ENCODE measurements at places on chromosomes 4 and X. TPM values are rescaled to one million over a fixed set of nuclear protein-coding genes. Genes with fewer than 3 reads are reported as not detected.

GPR119 gene
- total RNA-seq = not detected

HELT gene
- not detected for total RNA-seq

ERAS gene
- total RNA-seq = not detected

CTAG1B gene
- total RNA-seq = not detected

IL9R gene
- not detected for total RNA-seq

IBSP gene
- total RNA-seq = not detected

MTMR8 gene
- total RNA-seq = not detected

KCNE5 gene
- total RNA-seq = 0.15 TPM

SPANXB1 gene
- total RNA-seq = not detected

LUZP4 gene
- not detected for total RNA-seq

RRH gene
- total RNA-seq = 0.08 TPM

RNF128 gene
- 1.6 TPM for total RNA-seq

EPHA5 gene
- 15.1 TPM for total RNA-seq

SYTL5 gene
- 0.35 TPM for total RNA-seq

SLAIN2 gene
- total RNA-seq = 9.5 TPM

ENPP6 gene
- not detected for total RNA-seq

GPRIN3 gene
- total RNA-seq = 0.90 TPM

ACE2 gene
- total RNA-seq = not detected

TLR1 gene
- total RNA-seq = 0.68 TPM

PRRG3 gene
- total RNA-seq = 2.1 TPM

PNMA3 gene
- total RNA-seq = 0.70 TPM

CXCL3 gene
- total RNA-seq = 0.68 TPM

SULT1B1 gene
- 13.7 TPM for total RNA-seq

UGT2B15 gene
- total RNA-seq = not detected

SPON2 gene
- total RNA-seq = 79.9 TPM

UGT2B10 gene
- not detected for total RNA-seq

Data from smooth muscle cell of the coronary artery (primary cell).